ENCODE measurements at places on chromosomes 2 and 18. TPM values are rescaled to one million over a fixed set of nuclear protein-coding genes. Genes with fewer than 3 reads are reported as not detected.

The CPLX4 gene
- not detected for total RNA-seq

The IGFBP5 gene
- total RNA-seq = 334 TPM

The LNPK gene
- total RNA-seq = 28.9 TPM

The MRPL19 gene
- total RNA-seq = 38.0 TPM

The MOGAT1 gene
- total RNA-seq = not detected

Data from fibroblast of the aortic adventitia (primary cell).